ENCODE measurements at places on chromosomes 5 and 9.
A peak's percentile ranks its signal among the peaks of the same experiment; 100 is the strongest.

DNA sequence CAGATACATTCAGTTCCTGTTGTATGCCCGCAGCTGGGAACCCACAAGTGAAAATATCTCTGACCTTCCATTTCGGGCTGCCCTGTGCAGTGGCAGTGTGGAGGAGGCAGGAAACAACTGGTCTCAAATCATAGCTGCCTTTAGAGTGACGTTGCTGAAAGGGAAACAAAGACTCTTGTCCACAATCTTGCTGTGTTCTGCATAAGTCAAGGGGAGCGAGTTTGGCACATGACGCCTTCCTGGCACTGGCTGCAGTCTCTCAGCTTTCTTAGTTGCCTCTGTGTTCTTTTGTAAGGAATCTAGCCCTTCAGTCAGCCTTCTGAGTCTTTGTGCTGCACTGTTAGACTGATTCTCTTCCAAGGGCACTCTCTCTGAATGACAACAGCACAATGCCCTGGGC lies 24.0 kb downstream of the ADAMTS16 start:
- DNase-seq = no peak

GRCh38 chr5:69300537-69301203 lies 31.9 kb downstream of the CCDC125 start:
- no peak for DNase-seq

GRCh38 chr5:1278656-1279442 lies 16.0 kb downstream of the TERT start:
- DNase-seq = no peak

GRCh38 chr9:1049641-1050040 lies 516 bp upstream of the DMRT2 start:
- DNase-seq = peak; percentile 47

GRCh38 chr5:128536254-128537220 lies 1.5 kb downstream of the FBN2 start:
- DNase-seq = no peak

DNA sequence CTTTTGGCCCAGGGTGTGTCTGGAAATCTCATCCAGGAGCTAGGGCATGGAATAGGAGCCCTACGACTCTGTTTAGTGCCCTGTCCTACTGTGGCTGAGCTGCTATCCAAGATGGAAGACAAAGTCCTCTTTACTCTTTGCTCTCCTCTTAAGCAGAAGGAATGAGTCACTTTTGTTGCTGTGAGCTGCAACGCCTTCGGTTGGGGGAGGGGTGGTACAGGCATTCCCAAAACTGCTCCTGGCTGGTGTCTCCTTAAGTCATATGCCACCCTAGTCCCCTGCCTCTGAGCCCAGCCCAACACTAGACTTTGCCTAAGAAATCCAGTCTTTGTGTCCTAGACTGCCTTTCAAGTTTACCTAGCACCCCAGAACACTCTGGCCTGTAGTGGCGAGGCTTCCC lies 99.9 kb downstream of the PRR16 start:
- DNase-seq = no peak

- no peak for DNase-seq
These were observed 35.2 kb upstream of the MIER3 start for GRCh38 chr5:56987171-56987570.

DNA sequence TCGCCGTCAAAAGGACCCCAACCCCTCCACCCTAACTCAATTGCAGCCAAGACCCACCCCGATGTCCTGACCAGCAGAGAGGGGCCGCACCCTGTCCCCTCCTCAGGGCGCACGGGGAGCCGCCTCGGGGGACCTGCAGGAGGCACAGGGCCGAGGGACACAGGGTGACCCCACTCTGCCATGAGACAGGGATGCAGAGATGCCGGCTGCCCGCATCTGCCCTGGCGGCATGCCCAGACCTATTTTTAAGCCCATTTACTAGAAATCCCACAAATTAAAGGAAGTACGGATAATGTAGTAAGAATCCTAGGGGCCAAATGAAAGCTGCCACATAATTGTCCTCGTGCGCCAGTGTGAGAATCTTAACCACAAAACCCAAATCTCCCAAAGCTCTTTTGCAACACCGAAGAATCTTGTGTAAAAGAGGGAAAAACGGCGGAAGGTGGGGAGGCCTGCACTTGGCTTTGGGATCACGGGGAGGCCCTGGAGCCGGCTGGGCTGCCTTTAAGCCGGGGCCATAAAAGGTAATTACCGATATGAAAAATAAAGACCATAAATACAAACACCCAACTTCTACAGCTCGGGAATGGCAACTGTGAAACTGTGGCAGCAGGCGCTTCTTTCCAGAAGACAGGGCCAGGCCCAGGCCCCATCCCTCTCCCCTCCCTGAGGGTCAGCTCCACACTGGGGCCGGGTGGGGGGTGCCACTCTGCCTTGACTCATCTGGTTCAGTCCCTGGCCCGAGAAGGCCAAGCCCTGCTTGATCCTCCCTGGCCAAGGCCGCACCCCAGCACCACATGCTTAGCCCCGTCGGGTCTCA lies 35.0 kb downstream of the NACC2 start:
- no peak for DNase-seq

- no peak for DNase-seq
These were observed 200.6 kb upstream of the ZNF618 start for GRCh38 chr9:113675475-113675941.

GRCh38 chr9:5848372-5848882 lies 15.5 kb upstream of the ERMP1 start:
- no peak for DNase-seq

- no peak for DNase-seq
These were observed 358.9 kb upstream of the RFX3 start for GRCh38 chr9:3884736-3885135.

- DNase-seq = no peak
These were observed 97.9 kb downstream of the CRB2 start for GRCh38 chr9:123453831-123454321.

DNA sequence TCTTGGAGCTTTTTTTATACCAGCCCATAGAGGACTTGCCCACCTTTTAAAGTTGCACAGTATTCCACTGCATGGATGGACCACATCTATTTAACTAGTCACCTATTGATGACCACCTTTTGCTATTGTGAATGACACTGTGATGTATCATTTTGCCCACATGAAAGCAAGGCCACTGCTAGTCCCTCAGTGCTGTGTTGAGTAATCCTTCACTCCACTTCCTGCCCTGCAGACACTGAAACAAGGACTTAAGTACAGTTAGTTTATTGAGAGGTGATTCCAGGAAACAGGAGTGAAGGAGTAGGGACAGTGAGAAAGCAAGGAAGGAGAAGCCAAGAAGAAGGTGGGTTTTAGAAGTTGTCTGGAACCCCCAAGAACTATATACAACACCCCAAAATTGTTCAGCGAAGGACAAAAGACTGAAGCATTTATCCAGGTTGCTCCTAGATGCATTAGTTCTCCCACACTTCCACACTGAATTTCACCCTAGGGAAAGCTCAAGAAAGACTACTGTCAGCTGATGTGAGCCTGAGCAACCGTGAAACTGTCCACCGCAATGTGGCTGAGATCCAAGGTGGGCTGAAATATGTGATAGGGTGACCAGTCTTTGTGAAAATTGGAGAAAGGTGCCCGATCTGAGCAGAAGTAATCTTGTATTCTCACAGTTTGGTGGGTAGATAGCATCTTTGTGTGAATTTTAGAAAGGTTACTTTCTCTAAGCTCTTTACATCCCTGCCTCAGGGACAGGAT lies 45.2 kb upstream of the ANKRD31 start:
- no peak for DNase-seq
